ENCODE measurements at places on chromosomes 12 and 14.

- DNase-seq = peak; percentile 71
Observed at GRCh38 chr12:89525305-89525823, 483 bp downstream of the POC1B start.

- DNase-seq = no peak
Observed at GRCh38 chr14:81638656-81639280, 105.1 kb upstream of the SEL1L start.

GRCh38 chr12:2298556-2299200 lies 245.9 kb downstream of the CACNA1C start:
- no peak for DNase-seq

DNA sequence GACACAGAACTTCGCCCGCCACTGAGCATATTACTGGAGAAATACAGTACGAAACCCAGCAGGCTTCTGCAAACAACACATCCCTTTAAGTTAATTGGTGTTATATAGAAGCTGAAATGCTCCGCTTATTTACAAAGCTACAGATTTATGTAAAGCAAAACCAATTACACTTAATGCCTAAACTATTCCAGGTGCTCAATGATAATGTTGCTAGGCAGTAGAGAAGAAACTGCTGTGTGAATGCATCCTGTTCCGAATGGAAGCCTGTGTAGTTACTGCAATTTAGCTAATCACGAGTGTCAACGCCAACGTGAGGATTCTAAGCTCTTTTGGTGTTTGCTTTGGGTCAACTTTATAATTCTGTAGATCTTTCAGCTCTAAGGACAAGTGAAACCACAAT lies 89.8 kb downstream of the SLC15A5 start:
- no peak for DNase-seq

GRCh38 chr14:105212541-105213300 lies 31.6 kb upstream of the NUDT14 start:
- DNase-seq = no peak

All from OCI-LY7 (cell line).